Activated CD8-positive, alpha-beta T cell treated with anti-CD3 and anti-CD28 coated beads for 36 hours (primary cell): ENCODE measurements at places on chromosomes 6 and 20. TPM values are rescaled to one million over a fixed set of nuclear protein-coding genes. Genes with fewer than 3 reads are reported as not detected.

SPATS1 gene
- total RNA-seq: not detected

RFX6 gene
- total RNA-seq: not detected

FLRT3 gene
- not detected for total RNA-seq

UFL1 gene
- 30.8 TPM for total RNA-seq

POU5F1 gene
- total RNA-seq: not detected

CLPSL1 gene
- not detected for total RNA-seq

SNAP25 gene
- not detected for total RNA-seq

PRRT1 gene
- total RNA-seq: 1.6 TPM

NKX2-4 gene
- total RNA-seq: not detected

DEFB124 gene
- not detected for total RNA-seq

PRSS35 gene
- total RNA-seq: not detected

OR2B2 gene
- total RNA-seq: not detected

SLA2 gene
- total RNA-seq: 53.5 TPM

LKAAEAR1 gene
- 0.43 TPM for total RNA-seq

RGS17 gene
- not detected for total RNA-seq

ECHDC1 gene
- 50.2 TPM for total RNA-seq

PLCB1 gene
- 3.1 TPM for total RNA-seq

FAM83D gene
- 12.6 TPM for total RNA-seq

EPB41L1 gene
- total RNA-seq: 2.2 TPM

HLA-DMB gene
- total RNA-seq: 3.6 TPM

BEND3 gene
- 5.8 TPM for total RNA-seq

MTG2 gene
- 40.5 TPM for total RNA-seq

DEFB125 gene
- not detected for total RNA-seq

SLC22A3 gene
- not detected for total RNA-seq

HSPA12B gene
- total RNA-seq: not detected

PFDN4 gene
- total RNA-seq: 31.1 TPM

ARMC12 gene
- 1.1 TPM for total RNA-seq

PROKR2 gene
- not detected for total RNA-seq

FERMT1 gene
- total RNA-seq: 0.09 TPM

ZSWIM1 gene
- total RNA-seq: 9.1 TPM

NHLRC1 gene
- 0.18 TPM for total RNA-seq

AGPAT4 gene
- 3.5 TPM for total RNA-seq

CRISP3 gene
- total RNA-seq: not detected

FAM83C gene
- not detected for total RNA-seq

OXT gene
- not detected for total RNA-seq

CABLES2 gene
- 4.5 TPM for total RNA-seq

PAK5 gene
- not detected for total RNA-seq

LINC00237 gene
- total RNA-seq: not detected

OR12D3 gene
- total RNA-seq: not detected

TINAG gene
- total RNA-seq: not detected

PANK2 gene
- 47.6 TPM for total RNA-seq

TGM2 gene
- total RNA-seq: not detected

ADTRP gene
- 21.9 TPM for total RNA-seq

BCLAF1 gene
- 137 TPM for total RNA-seq

PPP1R16B gene
- 81.4 TPM for total RNA-seq

TSPO2 gene
- total RNA-seq: not detected

RALGAPB gene
- total RNA-seq: 21.3 TPM

ELOVL2 gene
- not detected for total RNA-seq

PM20D2 gene
- total RNA-seq: 26.0 TPM

HUS1B gene
- 0.40 TPM for total RNA-seq

CYP39A1 gene
- not detected for total RNA-seq
